NCI-H748 treated with DMSO at 0.1 percent for 48 hours (cell line): ENCODE measurements at places on chromosomes 11 and 22.
A peak's percentile ranks its signal among the peaks of the same experiment; 100 is the strongest.

DNA sequence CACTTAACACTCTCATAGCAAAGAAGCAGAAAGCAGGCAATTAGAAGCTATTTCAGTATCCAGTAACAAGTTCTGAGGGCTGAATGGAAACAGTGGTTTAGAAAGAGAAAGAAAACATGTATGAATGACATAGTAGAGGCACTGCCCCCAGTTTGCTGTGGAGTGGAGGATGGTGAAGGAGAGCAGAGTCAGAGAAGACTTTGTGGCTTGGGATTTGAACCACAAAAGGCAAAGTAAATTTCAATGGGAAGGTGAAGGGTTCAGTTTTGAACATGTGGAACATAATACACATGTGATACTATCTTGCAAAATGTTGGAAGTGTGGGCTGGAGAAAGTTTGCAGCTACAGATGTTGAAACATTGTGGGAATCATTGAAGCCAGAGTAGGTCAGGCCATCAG is 81.4 kb downstream of the SNX19 start:
- DNase-seq = no peak

DNA sequence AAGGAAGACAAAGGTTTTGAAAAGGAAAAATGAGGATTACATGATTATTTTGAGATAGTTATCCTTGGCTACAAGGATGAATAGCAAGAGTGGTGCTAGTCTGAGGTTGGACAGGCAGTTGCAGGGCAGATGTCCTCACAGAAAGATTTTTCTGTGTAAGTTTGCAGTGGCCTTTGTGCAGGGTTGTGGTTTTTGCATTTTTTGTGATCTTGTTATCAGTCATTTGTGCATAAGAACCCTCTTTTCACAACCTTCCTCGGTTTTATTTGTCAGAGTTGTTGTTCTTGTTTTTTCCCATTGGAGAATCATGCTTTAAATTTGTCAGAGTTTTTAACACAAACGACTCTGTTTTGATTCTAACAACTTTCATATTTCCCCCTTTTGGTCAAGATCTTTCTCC is 1.4 kb downstream of the CCDC134 start:
- DNase-seq = no peak

DNA sequence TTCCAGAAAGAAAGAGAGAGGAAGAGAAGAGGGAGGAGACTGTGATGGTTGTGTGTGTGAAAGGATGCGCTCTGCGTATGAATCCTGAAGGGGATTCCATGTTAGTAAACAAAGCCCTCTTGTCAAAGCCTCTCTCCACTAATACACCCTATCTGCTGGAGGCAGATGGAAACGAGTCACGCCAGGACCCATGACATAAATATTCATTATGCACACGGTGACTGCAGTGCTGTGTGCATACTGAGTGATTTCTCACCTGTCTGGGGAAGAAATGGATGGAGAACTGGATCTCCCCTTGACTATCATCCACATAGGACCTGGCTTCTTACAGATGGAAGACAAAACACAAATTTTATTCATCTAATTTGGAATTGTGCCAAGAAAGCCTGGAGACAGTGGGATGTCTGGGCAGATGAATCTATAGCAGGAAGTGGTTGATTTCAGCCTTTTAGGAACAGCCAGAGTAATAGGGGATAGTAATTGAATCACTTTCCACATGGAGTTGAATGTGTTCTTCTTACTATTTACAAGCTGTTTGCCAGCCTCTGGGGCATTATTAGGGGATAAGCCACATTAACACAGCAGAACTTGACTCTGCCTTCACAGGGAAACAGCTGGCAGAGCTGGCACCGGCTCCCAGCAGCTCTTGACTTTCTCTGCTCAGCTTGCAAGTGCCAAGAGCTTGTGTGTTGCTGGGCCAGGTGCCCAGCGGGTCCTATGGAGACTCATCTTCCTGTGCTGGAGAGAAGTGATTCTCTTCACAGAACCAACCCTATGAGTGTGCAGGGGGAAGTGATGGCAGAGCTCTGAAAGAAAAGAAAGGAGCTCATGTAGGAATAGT is 9.0 kb downstream of the MTNR1B start:
- DNase-seq = peak; percentile 54

DNA sequence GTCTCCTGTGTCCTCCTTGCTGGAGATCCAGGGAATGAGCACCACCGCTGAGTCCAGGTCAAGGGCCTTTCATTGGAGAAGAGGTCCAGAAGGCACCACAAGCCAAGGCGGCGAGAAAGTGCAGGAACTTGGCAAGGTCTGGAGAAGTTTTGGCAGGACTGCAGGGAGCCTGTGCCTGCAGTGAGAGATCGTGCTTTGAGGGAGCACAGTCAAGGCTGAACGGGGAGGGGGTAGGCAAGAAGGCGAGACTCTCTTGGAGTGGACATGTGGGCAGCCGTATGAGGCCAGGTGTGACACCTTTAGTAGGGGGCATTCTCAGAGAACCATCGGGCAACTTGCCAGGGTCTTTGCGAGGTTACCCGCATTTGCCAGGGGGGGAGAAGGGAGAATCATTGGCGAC is 30.5 kb downstream of the LRRC10B start:
- no peak for DNase-seq

DNA sequence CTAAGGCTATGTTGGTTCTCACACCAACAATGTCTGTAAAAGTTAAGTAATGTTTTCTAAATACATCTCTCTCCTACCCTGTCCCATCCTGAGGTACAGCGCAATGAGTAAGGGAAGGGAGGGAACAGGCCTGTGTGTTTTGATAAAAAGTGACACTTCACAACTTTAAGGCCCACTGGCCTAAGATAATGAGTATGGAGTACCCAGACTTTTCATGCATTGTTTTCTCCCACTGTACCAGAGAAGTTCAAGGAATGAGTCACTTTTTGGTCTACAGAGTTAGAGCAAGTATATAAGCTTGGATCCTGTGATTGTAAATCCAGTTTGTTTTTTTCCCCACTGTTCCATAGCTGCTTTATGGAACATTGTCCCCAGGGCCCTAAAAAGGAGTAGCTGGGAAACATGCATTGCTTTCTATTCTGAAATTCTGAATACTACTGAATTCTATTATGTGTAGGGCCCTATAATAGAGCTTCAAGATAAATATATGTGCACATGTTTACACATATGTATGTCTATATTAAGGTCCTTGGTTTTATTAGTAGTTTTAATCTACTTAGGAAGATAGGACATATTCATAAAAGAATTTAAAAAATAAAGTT is 29.8 kb downstream of the KCNE3 start:
- DNase-seq = no peak

GRCh38 chr11:66007201-66007634 is 4.6 kb upstream of the CST6 start:
- DNase-seq = no peak

GRCh38 chr22:28627791-28628190 is 51.8 kb downstream of the TTC28 start:
- no peak for DNase-seq

GRCh38 chr11:19478891-19479290 is 233.7 kb upstream of the NAV2 start:
- DNase-seq = no peak

GRCh38 chr22:17965538-17966402 is 58.6 kb downstream of the MICAL3 start:
- DNase-seq = no peak

GRCh38 chr11:36024716-36025115 is 80.9 kb downstream of the LDLRAD3 start:
- DNase-seq = no peak

- no peak for DNase-seq
Observed at GRCh38 chr11:113533425-113533698, 58.2 kb upstream of the DRD2 start.

DNA sequence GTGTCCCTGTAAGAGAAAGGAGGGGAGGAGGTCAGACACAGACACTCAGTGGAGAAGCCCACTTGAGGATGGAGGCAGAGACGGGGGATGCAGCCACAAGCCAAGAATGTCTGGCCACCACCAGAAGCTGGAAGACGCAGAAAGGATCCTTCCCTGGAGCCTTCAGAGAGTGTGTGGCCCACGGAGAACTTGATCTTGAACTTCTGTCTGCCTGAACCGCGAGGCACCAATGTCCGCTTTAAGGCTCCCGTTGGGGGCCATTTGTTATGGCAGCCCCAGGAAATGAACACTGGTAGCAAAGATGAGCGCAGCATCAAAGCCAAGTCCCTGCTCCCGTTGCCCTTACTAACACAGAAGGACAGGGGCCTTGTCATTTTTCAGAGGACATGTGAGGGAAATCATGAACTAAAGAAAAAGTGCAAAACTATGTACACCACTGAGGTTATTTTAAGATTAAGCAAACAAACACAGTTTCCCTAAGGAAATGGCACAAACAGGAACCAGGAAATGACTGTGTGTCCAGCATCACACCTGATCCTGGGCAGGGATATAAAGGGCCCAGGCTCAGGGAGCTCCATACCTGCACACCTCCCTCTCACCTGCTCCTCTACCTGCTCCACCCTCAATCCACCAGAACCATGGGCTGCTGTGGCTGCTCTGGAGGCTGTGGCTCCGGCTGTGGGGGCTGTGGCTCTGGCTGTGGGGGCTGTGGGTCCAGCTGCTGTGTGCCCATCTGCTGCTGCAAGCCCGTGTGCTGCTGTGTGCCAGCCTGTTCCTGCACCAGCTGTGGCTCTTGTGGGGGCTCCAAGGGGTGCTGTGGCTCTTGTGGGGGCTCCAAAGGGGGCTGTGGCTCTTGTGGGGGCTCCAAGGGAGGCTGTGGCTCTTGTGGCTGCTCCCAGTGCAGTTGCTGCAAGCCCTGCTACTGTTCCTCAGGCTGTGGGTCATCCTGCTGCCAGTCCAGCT is at the start of gene KRTAP5-6:
Gene KRTAP5-6, plus strand, starts transcription at position 588 of the 963 bp plus-strand sequence. Its CDS starts 51 bp downstream, at position 639.
- DNase-seq = no peak

DNA sequence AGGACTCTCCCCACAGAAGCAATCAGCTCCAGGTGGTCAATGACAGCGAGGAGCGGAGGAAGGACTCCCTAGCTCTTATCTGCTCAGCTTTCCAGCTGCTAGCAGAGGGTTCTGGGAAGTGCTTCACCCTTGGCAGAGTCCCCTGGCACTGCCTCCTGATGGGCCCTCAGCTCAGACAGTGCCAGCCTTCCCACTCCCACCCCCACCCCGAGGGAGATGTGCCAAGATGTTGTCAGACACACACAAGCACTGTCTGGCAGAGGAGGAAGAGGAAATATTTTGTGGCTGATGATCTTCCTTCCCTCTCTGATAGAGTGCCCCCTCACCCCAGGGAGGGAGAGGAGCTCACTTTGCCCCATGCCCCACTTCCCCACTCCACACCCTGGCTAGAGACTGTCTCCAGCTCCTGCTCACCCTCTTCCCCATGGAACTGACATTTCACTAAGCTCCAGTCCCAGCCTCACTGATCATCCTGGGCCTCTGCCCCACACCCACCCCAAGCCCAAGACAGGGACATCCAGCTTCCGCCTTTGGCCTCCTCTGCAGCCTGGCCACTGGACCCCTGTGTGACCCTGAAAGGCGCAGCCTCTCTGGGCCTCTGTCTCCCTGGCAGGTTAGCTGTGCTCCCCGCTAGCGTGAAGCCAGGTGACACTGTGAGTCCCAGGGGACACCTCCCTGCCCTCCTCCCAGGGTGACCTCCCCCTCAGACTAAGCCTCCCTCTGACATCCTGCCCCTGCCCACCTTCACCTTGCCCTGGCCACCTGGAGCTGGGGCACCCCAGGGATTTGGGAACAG is 44.5 kb downstream of the SLCO2B1 start:
- DNase-seq = no peak

DNA sequence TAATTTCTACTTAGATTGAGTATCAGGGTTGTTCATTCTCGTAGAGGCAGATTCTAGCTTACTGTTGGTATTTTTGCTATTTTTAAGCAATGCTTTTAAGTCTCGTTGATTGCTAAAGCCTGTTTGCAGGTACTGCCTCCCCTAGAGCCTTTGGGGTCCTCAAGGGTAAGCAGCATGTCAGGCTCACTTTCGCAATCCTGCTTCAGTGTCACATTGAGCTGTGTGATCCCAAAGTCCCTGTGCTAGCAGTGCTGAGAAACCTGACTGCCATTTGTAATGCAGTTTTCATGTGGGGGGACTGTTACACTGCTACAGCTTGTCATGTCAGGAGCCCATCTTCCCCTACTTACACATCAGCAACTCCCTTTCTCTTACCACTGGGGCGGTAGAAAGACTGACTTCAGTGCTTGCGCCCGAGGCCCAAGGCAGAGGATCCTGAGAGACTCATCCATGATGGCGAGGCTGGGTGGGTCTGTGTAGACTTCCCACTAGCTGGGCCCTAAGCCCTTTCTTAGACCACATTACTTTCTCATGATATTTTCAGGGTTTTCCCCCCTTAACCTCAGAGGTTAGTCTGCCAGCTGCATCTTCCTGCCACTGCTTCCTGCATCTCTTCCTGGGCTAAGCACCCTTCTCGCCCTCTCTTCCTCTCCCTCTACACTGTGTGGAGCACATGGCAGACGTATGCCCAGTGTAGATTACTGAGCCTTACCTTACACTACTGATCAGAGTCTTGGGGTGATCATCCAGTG is 40.8 kb upstream of the ST14 start:
- no peak for DNase-seq

DNA sequence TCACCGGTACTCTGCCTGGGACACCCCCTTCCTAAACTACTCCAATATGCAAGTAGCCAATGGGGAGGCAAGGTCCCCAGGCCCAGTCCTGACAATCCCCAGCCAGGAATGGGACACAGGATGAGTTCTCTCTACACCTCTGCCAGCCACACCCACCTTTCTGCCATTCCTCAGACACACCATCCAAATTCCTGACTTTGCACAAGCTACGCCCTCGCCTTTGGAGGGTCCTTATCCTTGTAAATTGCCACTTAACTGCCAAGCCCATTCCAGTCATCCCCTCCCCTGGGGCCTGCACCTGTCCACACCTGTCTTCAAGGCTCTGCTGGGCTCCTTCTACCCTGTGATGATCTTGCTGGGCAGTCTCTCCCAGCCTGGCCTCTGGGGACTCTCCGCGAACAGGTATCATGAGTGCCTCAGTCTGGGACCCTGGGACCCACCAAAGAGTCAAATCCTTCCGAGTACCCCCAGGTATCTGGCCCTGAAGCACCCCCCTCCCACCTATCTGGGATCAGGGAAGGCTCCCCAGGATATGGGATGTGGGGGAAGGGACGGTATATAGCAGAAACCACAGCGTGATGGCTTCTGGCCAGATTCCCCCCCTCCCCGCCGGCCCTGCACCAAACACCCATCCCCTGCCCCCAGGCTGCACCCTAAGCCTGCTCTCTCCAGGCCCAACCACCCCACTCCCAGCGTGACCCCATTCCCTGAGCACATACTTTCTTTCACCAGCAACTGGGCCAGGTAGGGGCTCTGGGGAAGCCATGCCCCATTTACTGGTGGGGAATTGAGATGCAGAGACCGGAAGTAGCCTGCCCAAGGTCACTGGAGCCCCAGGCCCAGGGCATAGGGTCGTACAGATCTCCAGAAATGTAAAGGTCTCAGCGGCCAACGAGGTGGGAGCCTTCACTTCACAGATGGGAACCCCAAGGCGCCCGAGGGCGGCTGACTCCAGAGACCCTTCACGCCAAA is 806 bp downstream of the ARAP1 start:
- DNase-seq = no peak
